ENCODE measurements at places on chromosomes 2 and 18.
A peak's percentile ranks its signal among the peaks of the same experiment; 100 is the strongest.

GRCh38 chr2:147530033-147530432 is 314.8 kb upstream of the ACVR2A start:
- no peak for DNase-seq

GRCh38 chr2:156841321-156841720 is 405.1 kb downstream of the GPD2 start:
- DNase-seq = no peak

- DNase-seq = no peak
Observed at GRCh38 chr2:120432976-120433815, 87.3 kb downstream of the INHBB start.

DNA sequence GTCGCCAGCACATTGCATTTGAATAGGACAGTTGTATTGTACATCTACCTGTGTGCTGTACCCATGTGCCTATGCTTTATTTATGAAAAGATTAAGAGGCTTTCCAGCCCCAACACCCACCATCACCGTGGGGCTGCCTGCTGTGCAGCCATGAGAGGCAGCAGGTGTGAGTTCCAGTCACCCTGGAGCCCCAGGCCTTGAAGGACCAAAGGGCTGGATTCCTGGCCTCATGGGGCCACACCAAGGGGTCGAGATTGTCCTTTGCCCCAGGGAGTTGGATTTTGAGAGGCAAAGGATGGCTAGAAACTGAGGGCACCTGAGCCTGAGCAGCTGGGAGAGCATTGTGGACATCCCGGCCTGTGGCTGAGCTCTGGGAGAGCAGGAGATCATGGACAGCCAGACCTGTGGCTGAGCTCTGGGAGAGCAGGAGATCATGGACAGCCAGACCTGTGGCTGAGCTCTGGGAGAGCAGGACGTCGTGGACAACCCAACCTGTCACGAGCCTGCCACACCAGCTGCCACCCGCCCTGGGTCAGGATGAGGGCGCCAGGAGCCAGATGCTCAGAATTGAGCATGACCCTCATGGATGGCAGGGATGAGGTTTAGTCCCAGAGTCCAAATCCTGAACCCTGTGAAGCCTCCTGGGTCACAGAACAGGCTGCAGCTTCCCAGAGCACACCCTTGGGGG is 182.5 kb upstream of the RAB6C start:
- no peak for DNase-seq

DNA sequence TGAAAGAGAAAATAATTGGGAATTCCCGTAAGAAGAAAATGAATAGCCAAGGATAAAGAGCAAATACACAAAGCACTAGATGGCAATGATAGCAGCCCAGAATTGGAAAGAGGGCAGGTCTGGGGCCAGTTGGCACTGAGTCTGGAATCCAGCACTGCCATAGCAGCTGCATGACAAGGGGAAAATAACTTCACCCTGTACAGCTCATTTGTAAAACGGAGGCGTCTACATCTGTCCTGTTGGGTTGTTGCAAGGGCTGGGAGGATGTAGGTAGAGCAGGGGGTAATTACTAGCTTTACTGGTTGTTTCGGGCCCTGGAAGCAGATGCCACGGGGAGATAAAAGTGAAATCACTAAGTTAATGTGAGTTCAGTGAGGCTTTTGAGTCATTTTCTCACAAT is 110.0 kb upstream of the RASGRP3 start:
- no peak for DNase-seq

DNA sequence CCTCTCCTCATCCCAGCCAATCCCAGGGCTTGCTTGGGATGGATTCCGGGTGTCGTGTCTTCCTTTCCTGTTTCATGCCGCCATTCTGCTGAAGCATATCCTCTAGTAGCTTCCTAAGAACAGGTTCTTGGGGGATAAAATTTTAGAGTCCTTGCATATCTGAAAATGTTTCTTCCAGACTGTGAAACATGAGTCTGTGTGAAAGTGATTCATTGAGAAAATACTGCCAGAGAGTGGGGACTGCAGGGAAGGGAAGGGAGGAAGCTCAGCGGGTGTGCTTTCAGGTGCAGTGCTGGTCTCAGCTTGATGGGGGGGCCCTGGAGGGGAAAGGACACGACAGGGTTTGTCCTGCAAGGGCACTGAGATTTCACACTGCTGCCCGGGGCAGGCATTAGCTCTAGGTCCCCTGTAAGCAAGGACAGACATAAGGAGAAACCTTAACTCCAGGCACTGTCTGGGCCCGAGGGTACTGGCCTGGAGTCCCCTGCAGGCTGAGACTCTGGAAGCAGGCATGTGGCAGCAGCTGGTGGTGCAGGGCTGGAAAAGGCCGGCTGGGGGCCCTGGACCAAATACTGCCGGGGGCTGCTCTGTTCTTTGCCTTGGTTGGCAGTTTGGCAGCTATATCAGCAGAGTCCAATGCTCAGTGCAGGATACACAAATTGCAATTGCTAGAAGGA is 97.6 kb upstream of the HS6ST1 start:
- peak; percentile 16 for DNase-seq

Data from PC-3 (cell line).